Effector CD4-positive, alpha-beta T cell (primary cell): ENCODE measurements at places on chromosomes 4 and X.

- no peak for DNase-seq
Observed at GRCh38 chr4:15990570-15991285, 27.8 kb upstream of the FGFBP2 start.

GRCh38 chr4:1033840-1034551, 22.6 kb downstream of the FGFRL1 start:
- DNase-seq, result no peak

GRCh38 chr4:132026816-132027215, 1122.3 kb upstream of the PCDH10 start:
- DNase-seq, result no peak

- no peak for DNase-seq
Observed at GRCh38 chr4:54879576-54879975, 221.8 kb downstream of the KIT start.

DNA sequence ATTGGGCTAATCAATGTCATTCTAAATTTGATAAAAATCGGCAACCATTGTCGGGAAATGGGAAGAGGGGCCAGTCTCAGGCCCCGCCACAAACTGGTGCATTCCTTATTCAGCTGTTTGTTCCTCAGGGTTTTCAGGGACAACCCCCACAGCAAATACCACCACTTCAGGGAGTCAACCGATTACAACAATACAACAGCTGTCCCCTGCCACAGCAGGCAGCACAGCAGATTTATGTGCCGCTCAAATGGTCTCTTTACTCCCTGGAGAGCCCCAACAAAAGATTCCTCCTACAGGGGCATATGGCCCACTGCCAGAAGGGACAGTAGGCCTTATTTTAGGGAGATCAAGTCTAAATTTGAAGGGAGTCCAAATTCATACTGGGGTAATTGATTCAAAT, 61.8 kb downstream of the ZNF732 start:
- DNase-seq, result no peak
